Glutamatergic neuron (in vitro differentiated cells): ENCODE measurements at places on chromosomes 13 and 19.

GRCh38 chr13:26847281-26847680, 86.7 kb upstream of the GPR12 start:
- DNase-seq = no peak

- DNase-seq = no peak
These were observed 1493.9 kb downstream of the UQCRFS1 start for GRCh38 chr19:27719034-27719433.

DNA sequence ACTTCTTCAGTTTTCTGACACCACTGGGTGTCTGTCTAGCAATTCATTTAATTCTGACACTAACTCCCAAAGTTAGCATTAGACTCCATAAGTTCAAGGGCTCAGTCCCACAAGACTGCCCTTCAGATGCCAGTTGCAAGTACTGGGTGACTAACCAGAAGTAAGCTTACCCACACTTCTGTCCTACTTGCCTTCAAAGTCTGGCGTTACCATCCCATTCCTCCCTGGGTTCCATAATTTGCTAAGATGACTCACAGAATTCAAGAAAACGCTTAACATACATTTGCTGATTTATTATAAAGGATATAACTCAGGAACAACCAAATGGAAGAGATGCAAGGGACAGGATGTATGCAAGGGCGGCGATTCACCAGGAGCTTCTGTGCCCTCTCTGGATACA, 45.5 kb upstream of the NPAS1 start:
- no peak for DNase-seq

GRCh38 chr19:15962319-15962718, 13.5 kb downstream of the OR10H4 start:
- DNase-seq = no peak

GRCh38 chr13:97460004-97460775, 26.2 kb downstream of the RAP2A start:
- DNase-seq = no peak

GRCh38 chr19:13765395-13766094, 1.2 kb downstream of the MRI1 start:
- DNase-seq = no peak

GRCh38 chr13:85266331-85266730, 532.9 kb downstream of the SLITRK6 start:
- DNase-seq = no peak

- no peak for DNase-seq
These were observed 121.6 kb downstream of the CYSLTR2 start for GRCh38 chr13:48775285-48775684.

- peak; percentile 71 for DNase-seq
These were observed 244.4 kb upstream of the MAB21L1 start for GRCh38 chr13:35720690-35721554.

GRCh38 chr13:114078461-114079451, 53.7 kb downstream of the RASA3 start:
- DNase-seq = no peak

DNA sequence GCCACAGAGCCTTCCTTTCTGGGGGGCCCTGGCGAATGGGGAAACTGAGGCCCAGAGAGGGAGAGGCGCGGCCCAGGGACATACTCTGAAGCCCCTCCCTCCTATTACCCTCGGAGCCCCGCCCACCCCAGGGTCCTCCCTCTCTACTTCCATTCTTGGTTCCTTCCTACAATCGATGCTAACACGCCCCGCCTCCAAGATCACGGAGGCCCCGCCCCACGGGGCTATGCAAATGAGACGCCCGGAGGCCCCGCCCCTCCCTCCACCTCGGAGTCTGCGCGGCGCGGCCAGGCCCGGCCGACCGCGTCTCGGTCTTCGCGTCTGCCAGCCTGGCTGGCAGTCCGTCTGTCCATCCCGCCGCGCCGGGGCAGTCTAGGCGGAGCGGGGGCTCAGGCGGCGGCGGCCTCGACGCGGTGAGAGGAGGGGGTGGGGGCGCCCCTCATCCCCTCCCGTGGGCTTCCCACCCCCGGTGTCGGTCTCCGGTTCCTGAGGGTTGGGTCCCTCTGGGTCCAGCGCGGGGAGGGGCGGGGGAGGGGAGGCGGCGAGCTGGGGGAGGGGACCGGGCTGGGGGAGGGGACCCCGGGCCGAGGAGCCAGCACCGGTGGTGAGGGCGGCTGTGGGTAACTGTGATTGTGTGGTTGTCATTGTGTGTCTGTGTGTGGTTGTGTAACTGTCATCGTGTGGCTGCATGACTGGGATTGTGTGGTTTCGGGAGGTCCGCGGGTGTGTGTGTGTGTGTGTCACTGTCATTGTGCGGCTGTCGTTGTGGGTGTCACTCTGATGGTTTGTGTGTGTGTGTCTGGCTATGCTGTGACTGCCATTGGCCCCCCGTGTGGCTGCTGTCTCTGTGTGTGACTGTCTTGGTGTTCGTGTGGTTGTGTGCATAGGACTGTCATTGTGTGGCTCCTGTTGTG, at the start of gene PLPPR2:
Gene PLPPR2 (plus strand): TSS at position 273 of the 914 bp plus-strand sequence. CDS start 2,242 bp downstream, outside the sequence.
- DNase-seq = peak; percentile 98

DNA sequence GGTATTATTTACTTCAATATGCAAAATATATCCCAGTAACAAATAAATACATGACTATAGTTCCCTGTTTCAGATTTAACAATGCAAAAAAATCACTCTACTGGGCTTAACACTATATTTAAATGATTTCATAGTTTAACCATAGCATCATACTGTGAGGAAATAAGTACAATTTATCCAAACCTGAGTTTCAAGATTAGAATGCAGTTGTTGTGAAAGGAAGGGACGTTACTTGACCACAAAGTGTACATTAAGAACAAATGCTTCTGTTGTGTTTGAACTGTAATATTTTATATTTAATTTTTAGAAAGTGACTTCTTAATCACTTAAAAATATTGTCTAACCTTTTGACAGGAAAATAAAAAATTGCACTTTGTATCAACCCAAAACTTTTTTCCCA, 1747.9 kb upstream of the SPRY2 start:
- DNase-seq = no peak

- no peak for DNase-seq
These were observed 20.1 kb upstream of the DOCK9 start for GRCh38 chr13:98997738-98998641.

GRCh38 chr19:3509566-3509989, 3.5 kb downstream of the FZR1 start:
- no peak for DNase-seq

GRCh38 chr13:109203587-109203986, 574.2 kb downstream of the MYO16 start:
- DNase-seq = no peak

DNA sequence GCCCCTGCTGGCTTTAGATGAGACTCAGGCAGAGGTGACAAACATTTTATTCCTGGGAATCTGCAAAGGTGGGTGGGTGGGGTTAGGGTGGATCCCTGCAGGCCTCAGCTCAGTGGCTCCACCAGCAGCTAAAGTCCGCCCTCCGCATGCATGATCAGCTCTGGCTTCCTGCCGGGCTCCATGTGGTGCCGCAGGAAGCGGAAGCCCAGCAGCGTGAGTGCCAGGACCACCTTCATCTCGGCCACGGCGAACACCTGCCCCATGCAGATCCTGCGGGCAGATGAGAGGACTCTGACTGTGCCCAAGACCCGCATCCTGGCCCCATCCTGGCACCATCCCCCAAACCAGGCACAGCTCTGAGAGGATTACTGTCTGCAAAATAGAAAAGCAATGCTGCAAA, 26.3 kb downstream of the CYP4F2 start:
- DNase-seq = peak; percentile 16

DNA sequence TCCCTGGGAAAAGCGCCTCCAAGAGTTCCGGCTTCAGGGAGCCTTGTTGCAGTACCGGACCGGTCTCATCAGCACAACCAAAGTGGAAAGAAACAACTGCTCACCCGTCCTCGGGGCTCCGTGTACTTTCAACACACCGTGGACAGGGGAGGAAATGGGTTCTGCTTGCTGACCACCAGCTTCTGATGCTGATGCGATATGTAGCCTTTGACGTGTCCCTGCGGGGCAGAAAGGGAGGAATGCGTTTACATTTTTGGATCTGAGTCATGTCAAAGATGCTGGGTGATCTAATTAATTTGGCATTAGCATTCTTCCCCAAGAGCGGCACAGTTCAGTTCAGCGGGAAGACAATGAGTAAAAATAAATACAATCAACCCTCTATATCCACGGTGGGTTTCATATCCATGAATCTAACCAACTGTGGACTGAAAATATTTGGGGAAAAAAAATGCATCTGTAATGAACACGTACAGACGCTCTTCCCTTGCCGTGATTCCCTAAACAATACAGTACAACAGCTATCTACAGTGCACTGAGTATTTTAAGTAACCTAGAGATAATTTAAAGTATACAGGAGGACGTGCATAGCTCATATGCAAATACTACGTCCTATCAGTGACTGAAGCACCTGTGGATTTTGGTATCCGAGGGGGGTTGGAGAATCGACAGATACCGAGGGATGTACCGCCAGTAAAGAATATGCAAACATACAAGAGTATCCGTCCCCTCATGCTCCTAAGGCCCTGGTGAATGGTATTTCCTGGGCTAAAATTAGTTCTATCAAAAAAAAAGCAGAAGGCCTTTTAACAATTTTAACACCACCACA, 19.8 kb downstream of the PROZ start:
- no peak for DNase-seq

DNA sequence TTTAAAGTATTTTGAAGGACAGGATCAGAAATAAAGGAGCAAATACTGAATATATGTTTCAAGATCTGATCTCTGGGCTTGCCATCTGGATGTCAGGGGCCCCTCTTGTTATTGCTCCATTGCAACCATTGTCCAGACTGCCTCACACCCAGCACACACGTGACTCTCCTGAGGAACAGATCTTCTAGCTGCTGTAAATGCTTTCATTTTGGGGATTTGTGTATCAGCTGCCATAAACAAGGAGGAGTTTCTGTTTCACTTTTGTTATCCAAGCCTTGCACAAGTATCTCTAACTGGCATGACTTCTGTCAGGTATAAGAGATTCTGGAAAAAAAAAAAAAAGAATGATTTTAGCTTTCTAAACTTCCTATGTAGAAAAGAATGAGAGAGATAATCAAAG, 1624.1 kb upstream of the PRR20A start:
- no peak for DNase-seq

GRCh38 chr19:39200803-39201115, 3.3 kb downstream of the SYCN start:
- no peak for DNase-seq

- DNase-seq = no peak
These were observed 250.3 kb upstream of the OBI1 start for GRCh38 chr13:78909276-78909675.

- no peak for DNase-seq
These were observed 66.8 kb downstream of the TDRD3 start for GRCh38 chr13:60463787-60464186.

- DNase-seq = peak; percentile 35
These were observed 655 bp upstream of the S1PR5 start for GRCh38 chr19:10517760-10518443.

GRCh38 chr13:27593267-27593666, 27.1 kb downstream of the LNX2 start:
- no peak for DNase-seq

DNA sequence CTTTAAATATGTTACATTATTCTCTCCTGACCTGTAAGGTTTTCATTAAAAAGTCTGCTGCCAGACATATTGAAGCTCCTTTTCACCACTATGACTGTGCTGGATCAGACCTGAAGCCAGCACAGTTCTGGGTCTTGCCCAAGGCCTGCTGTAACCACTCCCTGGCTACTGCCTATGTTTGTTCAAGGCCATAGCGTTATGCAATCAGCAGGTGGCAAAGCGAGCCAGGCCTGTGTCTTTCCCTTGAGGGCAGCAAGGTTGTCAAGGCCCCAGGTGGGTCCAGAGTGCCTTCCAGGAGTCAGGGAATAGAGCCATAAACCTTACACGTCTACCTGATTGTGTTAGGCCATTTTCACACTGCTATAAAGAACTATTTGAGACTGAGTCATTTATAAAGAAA, 496.8 kb upstream of the PCDH9 start:
- DNase-seq = no peak

DNA sequence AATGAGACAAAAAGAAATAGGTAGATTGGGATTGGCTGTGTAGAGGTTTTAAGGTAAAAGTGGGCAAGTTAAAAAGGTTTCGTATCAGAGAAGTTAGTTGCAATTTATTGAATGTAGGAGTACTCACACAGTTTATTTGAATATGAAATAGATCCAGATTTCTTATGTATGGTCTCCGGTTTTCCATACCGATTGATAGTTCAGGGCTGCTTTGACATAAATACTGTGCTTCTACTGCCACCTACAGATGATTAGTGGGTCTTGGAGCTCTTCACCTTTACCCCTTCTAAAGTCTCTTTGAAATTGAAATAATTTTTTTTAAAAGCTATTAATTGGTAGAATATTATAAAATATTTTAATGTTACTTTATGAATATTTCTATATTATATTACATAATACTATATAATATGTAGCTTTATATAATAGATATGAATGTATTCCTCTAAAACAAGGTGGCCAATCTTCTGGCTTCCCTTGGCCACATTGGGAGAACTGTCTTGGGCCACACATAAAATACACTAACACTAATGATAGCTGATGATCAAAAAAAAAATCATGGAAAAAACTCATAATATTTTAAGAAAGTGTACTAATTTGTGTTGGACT, 7.7 kb upstream of the GPR18 start:
- no peak for DNase-seq

- no peak for DNase-seq
These were observed 767 bp upstream of the GADD45B start for GRCh38 chr19:2475018-2475701.

DNA sequence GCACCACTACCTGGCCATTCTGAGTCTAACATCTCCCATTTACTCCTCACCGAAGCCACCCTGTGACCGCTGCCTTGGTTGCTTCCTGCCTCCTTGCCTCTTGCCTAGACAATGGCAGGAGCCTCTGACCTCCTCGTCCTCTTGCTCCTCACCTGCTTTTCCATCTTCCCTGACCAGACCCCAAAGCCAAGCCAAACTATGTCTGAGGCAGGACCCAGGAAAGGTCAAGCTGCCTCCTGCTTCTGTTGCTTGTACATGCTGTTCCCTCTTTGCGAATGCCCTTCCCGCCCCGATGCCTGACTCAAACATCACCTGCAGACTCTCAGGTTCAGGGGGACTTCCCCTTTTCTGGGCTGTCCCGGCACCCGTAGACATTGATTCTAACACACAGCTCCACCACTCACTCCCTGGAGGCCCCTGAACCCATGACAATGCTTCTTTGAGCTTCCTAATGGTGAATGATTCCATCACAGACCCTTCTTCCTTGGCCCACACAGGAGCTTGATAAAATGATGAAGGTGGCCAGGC, 60.8 kb downstream of the F2RL3 start:
- DNase-seq = no peak
